ENCODE measurements at places on chromosomes 6 and 20.
A peak's percentile ranks its signal among the peaks of the same experiment; 100 is the strongest.

DNA sequence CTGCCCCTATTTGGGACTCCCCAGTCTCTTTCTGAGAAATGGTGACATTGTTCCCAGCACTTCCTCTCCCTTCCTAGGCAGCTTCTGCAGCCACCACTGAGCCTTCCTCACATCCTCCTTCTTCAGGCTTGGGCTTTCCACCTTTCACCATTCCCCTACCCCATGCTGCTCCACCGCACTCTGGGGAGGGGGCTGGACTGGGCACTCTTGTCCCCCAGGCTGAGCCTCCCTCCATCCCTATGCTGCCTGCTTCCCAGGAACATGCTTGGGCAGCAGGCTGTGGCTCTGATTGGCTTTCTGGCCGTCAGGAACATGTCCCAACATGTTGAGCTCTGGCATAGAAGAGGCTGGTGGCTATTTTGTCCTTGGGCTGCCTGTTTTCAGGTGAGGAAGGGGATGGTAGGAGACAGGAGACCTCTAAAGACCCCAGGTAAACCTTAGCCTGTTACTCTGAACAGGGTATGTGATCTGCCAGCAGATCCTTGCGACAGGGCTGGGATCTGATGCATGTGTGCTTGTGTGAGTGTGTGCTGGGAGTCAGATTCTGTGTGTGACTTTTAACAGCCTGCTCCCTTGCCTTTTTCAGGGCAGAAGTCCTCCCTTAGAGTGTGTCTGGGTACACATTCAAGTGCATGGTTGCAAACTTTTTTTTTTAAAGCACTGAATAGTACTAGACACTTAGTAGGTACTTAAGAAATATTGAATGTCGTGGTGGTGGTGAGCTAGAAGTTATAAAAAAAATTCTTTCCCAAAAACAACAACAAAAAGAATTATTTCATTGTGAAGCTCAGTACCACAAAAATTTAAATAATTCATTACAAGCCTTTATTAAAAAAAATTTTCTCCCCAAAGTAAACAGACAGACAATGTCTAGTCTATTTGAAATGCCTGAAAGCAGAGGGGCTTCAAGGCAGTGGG, 2.1 kb upstream of the CDKN1A start:
- peak; percentile 87 for DNase-seq

GRCh38 chr20:45969712-45970634, 2.0 kb downstream of the ZNF335 start:
- peak; percentile 71 for DNase-seq

GRCh38 chr20:48789185-48789668, 38.6 kb downstream of the PREX1 start:
- DNase-seq, result no peak

- DNase-seq, result peak; percentile 91
Observed at GRCh38 chr20:56628873-56629463, at the start of gene TFAP2C. TFAP2C (plus strand) TSS chr20:56629306; CDS start chr20:56629545, 239 bp downstream.

GRCh38 chr6:151181706-151182363, 57.9 kb upstream of the AKAP12 start:
- DNase-seq, result no peak

- DNase-seq, result no peak
Observed at GRCh38 chr20:50417484-50418235, 92.5 kb upstream of the PTPN1 start.

- DNase-seq, result no peak
Observed at GRCh38 chr6:52661551-52661950, 9.4 kb upstream of the TMEM14A start.

DNA sequence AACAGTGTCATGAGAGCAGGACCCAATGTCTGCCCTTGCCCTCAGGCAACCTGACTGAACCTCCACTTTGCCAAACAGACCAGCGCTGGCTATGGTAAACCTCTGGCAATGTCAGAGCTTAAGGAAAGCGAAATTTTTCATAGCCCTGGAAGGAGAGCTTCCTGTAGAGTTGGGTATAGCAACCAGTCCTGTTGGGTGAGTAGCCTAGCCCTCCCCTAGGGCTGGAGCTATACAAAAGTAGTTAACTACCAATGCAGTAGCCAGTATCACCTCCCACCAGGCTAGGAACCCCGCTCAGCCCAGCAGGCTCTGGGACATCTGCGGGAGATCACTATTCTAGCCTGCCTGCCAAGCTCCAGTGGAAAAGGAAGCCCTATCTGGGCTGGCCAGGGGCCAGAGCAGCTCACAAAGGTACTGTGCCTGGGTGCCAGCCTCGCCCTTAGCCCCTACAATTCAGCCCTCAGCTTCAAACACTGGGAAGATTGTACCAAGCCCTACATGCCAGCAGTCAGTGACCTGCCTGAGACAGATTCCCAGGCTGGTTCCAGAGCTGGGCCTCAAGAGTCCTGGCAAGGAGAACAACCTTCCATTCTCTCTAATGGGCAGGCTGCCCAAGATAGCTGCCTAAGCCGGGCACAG, 7.9 kb downstream of the WFDC3 start:
- no peak for DNase-seq
